ENCODE measurements at places on chromosomes 4 and X.

GRCh38 chr4:53920116-53920515 is 144.3 kb downstream of the CHIC2 start:
- DNase-seq, result no peak

DNA sequence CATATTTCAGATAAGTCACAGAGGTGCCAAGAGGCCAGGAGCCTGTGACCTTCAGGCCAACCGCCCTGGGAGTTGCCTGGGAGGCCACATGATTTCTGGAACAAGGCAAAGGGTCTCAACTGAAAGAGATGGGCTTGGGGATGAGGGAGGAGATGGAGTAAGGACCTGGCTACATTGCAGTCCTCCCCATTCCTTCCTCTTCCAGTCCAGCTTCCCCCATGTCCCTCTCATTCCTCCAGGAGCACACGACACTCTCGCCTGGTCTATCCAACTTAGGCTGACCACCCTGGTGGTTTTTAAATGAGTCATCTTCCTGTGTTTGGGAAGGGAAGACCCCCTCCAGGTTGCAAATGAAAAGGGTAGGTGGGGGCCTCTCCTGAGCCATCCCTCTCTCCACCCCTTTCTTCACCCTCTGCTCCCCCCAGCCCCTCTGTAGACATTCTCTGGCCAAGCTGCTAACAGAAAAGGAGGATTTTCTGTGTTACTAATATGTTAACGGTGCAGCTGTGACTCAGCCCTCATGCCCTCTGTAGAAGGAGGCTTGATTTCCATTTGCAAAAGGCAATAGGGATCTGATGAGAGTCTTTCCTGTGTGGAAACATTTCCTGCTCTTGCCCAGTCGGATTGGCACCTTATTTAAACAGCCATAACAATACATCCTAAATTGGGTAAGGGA is 79.2 kb downstream of the RTL5 start:
- no peak for DNase-seq

DNA sequence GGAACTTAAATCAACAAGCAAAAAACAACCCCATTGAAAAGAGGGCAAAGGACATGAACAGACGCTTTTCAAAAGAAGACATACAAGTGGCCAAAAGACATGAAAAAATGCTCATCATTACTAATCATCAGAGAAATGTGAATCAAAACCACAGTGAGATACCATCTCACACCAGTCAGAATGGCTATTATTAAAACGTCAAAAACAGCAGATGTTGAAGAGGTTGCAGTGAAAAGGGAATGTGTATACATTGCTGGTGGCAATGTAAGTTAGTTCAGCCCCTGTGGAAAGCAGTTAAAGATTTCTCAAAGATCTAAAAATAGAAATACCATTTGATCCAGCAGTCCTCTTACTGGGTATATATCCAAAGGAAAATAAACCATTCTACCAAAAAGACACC is 22.6 kb downstream of the RTL9 start:
- no peak for DNase-seq

GRCh38 chr4:168631241-168632162 is 134.7 kb downstream of the PALLD start:
- no peak for DNase-seq

DNA sequence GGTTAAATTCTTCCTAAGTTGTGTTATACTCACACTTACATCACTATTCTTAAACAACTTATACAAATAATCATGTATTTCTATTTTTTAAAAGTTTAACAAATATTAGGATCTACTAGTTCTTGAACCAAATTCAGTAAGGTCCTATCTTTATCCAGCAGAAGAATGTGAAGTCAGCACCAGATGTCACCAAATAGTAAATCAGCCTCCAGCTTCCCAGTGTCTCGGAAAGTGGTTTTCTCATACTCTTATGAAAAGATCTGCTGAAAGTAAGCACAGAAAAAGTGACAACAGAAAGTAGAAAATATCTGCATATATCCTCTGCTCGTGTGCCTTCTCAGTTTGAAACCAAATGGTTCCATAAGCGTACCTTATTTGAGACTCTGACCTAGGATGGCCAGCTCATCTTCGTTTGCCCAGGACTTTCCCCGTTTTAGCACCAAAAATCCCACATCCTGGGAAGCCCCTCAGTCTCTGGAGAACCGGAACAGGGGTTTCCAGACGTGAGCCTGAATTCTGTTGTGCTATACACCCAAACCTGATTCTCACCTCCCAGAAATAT is 98.0 kb upstream of the DCLK2 start:
- DNase-seq, result no peak
